ENCODE measurements at places on chromosomes 5 and 9. TPM values are rescaled to one million over a fixed set of nuclear protein-coding genes. Genes with fewer than 3 reads are reported as not detected.

DNA sequence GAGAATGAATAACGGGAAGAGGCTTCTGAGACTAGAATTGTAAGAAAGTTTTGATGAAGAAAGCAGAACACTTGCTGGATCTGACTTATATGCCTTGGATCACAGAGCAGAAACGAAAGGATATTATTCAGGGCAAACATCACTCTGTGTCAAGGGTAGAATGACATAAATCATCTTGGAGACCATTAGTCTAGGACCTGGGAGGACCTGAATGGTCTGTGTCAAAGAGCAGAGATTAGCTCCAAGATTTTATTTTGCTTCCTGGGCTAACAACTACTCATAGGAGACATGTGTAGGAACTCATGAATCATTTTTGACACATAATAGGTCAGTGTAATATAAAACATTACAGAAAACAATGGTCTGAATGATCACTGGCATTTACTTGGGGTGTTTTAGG is 417.9 kb downstream of the SLCO4C1 start:
- DNase-seq = no peak

GRCh38 chr5:180339583-180340183 is 13.5 kb downstream of the GFPT2 start:
- no peak for DNase-seq

DNA sequence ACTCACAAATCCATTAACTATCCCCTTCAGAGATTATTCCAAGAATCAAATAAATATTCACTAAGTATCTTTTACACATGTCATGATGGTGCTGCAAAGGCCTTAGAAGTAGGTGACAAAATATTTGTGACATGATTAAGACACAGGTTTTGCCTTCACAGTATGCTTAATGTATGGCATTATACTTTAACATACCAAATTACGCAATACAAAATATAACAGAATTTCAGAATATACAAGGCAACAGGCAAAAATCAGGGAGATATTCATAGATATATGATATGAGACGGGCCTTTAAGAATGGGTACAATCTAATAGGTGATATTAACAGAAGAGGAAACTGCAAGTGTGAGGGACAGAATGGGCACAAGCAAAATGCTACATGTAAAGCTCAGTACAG is 41.6 kb downstream of the CAAP1 start:
- DNase-seq = no peak

AGXT2 gene
- not detected for total RNA-seq

FGF10 gene
- total RNA-seq = not detected

C7 gene
- under 0.01 TPM for total RNA-seq

MYOZ3 gene
- 0.22 TPM for total RNA-seq

Measured in lung microvascular endothelial cell (primary cell).